ENCODE measurements at places on chromosomes 7 and 10.

GRCh38 chr10:125024497-125025234 is 82.7 kb downstream of the ZRANB1 start:
- no peak for DNase-seq

- DNase-seq: no peak
These were observed 3.9 kb upstream of the PYROXD2 start for GRCh38 chr10:98418665-98419468.

DNA sequence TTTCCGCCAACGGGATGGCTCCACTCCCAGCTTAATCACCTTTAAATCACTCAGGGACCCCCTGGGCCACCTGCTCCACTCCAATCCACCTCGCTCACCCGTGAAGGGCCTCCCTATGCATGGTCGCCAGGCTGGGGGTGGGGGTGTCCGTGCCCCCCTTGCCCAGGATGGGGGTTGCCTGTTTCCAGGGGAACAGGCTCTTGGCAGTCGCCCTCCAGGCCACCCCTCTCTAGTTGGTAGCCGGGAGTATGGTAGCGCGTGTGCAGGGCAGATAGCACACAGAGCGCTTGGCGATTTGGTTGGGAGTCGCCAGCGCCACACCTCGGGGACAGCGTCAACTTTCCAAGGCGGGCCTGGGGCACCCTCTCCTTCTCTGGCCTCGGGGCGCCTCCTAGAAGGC is 134.9 kb upstream of the ZNF92 start:
- no peak for DNase-seq

DNA sequence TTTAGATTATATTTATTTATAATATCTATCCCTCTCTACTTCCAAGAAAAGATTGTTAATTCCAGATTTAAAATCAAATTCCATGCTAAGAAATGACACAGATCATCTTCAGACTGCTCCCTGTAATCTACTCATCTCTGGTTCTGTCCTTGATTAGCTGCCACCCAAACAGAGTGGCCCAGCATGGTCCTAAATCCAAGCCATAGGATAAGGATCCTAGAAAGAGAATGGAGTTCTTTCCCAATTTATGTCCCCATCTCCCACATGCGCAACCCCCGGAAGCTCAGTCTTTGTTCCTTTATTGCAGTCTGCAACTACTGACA is 23.4 kb upstream of the HDAC9 start:
- DNase-seq: no peak

GRCh38 chr7:27097686-27098577 is 2.1 kb upstream of the HOXA1 start:
- peak; percentile 22 for DNase-seq

DNA sequence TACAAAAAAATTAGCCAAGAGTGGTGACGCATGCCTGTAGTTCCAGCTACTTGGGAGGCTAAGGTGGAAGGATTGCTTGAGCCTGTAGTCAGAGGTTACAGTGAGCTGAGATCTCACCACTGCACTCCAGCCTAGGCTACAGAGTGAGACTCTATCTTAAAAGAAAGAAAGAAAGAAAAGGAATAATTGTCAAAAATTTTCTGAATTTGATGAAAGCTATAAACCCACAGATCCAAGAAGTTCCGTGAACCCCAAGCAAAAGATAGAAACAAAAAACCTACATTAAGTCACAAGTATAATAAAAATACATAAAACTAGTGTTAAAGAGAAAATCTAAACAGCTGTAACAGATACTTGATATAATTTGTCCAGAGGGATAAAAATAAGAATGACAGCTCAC is 60.1 kb upstream of the KMT2C start:
- DNase-seq: no peak

GRCh38 chr10:10967581-10968256 is 50.0 kb upstream of the CELF2 start:
- DNase-seq: no peak

- no peak for DNase-seq
These were observed 11.7 kb downstream of the MAT1A start for GRCh38 chr10:80277567-80278250.

DNA sequence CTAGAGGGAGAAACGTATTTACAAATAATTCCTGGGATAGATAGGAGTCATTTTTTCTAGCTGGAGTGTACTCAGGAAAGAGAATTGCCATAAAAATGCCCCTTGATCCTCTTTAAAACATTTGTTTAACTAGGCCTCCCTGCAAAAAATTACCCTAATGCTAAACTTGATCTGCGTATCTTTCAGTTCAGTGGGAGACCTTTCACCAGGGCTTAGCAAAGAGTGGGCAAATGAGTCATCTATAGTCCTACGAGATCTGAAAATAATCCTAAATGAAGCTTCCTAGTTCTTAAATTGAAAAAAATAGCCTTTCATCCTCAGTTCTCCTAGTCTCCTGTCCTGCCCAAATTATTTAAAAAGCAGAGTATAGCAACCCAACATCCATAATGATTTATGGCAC is 198.6 kb upstream of the FRMD4A start:
- DNase-seq: no peak

DNA sequence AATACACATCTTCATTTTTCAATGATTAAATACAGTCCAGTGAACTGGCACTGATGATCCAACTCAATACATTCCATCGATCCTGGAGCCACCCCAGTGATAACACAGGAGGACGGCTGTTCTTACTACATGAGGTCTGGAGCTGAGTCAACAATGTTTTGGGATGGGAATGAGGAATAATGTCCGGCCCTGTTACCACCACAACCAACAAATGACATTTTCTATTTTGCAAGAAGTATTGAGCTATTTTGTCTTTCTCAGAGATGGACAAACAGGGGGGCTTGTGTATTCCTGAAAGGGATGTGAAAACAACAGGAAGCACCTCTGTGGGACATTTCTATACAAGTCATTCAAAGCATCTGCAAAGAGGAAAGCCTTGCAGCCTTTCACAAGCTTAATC is 249.2 kb downstream of the PARD3 start:
- DNase-seq: no peak

DNA sequence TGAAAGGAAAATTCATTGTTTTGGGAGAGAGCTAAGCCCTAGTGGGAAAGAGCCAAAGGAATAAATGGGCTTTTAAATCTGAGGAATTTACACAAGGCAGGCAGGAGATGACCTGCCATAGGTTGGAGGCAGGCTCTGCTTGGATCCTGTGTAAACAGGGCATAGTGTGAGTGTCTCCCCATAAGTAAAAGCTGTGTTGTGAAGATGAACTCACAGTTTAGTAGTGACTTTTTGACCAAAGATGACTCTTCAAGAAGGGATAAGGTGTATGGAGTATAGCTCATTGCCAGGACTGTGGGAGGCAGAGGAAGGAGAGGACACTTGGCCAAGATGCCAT is 63.2 kb downstream of the KAT6B start:
- DNase-seq: no peak

DNA sequence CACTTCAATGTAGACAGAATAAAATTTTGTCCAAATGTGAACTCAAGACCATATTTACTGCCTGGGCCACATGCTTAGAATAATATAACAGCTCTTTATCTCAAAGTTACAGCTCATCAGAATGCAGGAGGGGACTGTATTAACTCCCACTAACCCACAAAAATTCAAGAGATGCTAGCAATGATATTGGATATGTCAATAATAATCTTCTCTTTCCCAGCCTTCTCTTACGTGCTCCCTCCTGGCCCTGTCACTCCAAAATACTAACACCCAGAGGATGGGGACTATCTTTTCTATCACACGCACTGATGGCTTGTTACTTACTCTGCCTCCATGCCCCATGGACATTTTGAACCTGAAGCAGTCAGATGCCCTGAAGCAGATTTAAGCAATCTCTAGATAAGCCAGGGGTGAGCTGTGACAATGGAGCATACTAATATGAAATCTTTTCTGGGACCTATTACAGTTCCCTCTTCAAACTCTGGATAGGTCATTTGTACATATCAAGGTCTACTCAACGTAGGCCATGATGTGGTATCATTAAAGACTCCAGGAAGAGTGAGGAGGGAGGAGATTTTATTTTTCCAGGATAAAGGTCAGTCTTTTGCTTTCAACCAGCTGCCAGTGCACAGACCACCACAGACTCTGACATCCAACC is 803.0 kb downstream of the GRM8 start:
- DNase-seq: no peak

GRCh38 chr7:25949736-25950487 is 202.1 kb upstream of the NFE2L3 start:
- peak; percentile 71 for DNase-seq

DNA sequence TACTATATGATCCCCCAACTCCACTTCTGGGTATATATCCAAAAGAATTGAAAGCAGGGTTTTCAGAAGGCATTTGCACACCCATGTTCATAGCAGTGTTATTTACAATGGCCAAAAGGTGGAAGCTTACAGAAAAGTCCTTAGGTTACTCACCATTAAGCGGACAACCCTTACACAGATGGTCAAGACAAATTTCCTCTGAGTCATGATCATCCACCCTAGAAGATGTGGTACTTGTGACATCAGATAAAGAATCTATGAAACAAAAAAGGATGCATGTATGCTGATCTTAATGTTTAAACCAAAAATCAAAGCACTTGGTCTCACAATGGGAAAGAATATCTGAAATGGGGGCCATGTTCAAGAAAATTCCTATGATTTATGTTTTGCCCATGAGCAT is 31.1 kb downstream of the ZC3HAV1 start:
- no peak for DNase-seq

DNA sequence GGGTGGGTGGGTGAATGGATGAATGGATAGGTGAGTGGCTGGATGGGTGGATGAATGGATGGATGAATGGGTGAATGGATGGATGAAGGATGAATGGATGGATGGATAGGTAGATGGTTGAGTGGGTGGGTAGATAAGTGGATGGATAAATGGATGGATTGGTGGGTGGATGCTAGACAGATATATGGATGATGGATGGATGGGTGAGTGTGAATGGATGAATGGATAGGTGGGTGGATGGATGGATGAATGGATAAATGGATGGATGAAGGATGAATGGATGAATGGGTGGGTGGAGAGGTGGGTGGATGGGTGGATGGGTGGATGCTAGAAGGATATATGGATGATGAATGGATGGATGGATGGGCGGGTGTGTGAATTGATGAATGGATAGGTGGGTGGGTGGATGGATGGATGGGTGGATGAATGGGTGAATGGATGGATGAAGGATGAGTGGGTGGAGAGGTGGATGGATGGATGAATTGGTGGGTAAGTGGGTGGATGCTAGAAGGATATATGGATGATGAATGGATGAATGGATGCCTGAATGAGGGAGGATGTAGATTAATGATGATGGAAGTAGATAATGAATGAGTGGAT is 20.4 kb downstream of the ELFN1 start:
- DNase-seq: no peak

DNA sequence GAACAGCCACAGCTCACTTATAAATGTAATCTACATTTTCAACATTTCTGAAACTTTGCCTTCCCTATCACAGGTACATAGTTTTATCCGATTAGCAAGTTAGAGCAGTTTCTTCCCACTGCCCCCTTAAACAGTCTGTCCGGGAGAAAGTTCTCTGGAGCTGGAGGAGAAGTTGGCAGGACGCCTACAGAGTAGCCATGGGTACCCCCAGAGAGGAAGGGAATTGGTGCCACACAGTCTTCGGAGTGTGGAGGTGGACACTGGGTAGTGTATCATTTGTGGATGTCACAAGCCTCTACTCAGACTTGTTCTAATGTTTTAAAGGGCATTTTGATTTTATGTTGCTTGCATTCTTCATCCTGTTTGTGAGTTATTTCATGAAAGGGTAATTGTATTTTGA is 39.0 kb downstream of the TAF3 start:
- no peak for DNase-seq

GRCh38 chr10:33609546-33609945 is 275.1 kb upstream of the NRP1 start:
- no peak for DNase-seq

GRCh38 chr7:74023092-74023536 is 4.9 kb upstream of the ELN start:
- no peak for DNase-seq

- DNase-seq: peak; percentile 12
These were observed 70.7 kb downstream of the MALSU1 start for GRCh38 chr7:23369695-23370404.

DNA sequence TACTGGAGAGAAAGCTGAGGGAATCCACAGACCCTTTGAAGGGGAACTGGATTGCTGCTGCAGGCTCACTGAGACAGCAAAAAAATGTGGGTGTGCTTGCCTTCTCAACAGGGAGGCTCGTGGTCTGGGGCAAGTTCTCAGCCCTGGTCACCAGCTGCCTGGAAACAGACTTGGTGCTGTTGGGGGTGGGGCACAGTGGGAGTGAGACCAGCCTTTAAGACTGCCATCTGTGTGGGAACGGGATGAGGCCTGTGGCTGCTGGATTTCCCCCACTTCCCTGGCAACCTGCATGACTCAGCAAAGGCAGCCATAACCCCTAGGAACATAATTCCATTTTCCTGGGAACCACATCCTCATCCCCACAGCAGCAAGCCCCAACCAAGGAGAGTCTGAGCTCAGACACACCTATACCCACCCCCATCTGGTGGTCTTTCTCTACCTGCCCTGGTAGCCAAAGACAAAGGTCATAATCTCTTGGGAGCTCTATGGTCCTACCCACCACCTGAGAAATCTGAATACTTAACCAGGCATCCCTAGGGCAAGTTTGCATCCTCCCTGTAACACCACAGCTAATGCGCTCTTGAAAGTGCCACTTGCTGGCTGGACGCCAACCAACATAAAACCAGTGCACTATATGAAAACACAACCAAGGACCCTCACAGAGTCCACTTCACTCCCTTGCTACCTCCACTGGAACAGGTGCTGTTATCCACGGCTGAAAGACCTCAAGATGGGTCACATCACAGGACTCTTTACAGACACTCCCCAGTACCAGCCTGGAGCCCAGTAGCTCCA is 45.0 kb upstream of the TFEC start:
- DNase-seq: no peak

GRCh38 chr10:659688-660141 is 29.8 kb downstream of the DIP2C start:
- no peak for DNase-seq
